SK-N-SH treated with all-trans-retinoic acid at 6 μM for 48 hours (cell line): ENCODE measurements at places on chromosomes 7 and 10.
A peak's percentile ranks its signal among the peaks of the same experiment; 100 is the strongest.

DNA sequence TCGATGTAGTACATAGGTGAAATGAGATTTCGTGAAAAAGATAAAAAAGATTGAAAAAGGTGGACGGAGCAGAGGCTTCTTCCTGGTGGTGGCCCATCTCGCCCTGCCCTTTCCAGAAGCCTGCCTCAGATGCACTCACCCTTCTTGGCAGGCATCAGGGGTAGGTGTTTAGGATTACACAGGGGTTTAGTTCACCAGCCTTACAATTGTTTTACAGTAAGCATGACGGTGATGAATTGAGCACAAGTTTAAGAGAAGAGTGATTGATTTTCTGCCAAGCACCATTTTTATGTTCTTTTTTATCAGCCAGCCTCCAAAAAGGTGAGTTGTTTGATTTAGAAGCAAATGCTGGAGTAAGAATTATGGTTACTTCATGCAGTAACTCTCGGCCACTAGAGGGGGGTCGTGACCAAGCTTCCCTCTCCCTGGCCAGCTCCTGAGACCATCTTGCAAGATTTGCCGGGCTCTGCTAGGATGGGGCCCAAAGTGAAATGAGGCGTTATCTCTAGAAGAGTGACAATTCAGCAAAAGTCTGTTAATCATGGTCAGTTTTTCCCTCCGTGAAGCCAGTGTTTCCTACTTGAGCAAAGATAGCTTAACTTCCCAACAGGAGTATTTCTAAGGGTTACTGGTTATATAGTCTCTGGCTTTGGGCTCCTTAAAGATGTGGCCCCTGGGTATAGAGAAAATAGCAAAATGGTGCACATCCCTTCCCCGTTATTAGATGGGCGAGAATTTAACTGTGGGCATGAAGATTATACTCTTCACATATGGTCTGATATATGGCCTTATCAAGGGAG lies 228.8 kb downstream of the BMPER start:
- ATAC-seq, result peak; percentile 89

GRCh38 chr10:101708073-101708472 lies 13.1 kb upstream of the FBXW4 start:
- no peak for ATAC-seq

- ATAC-seq, result no peak
These were observed 5.7 kb downstream of the ANK3 start for GRCh38 chr10:60384011-60384410.

- ATAC-seq, result no peak
These were observed 179.0 kb upstream of the PLPP4 start for GRCh38 chr10:120278069-120278468.

- peak; percentile 71 for ATAC-seq
These were observed 70.0 kb upstream of the ZMIZ2 start for GRCh38 chr7:44678471-44679179.
